Stimulated activated CD4-positive, alpha-beta T cell treated with anti-CD3 and anti-CD28 coated beads, Interleukin-1b, Interleukin-23, amount 100 ng/mL, for 24 hours (primary cell): ENCODE measurements at places on chromosomes 1 and 21.

DNA sequence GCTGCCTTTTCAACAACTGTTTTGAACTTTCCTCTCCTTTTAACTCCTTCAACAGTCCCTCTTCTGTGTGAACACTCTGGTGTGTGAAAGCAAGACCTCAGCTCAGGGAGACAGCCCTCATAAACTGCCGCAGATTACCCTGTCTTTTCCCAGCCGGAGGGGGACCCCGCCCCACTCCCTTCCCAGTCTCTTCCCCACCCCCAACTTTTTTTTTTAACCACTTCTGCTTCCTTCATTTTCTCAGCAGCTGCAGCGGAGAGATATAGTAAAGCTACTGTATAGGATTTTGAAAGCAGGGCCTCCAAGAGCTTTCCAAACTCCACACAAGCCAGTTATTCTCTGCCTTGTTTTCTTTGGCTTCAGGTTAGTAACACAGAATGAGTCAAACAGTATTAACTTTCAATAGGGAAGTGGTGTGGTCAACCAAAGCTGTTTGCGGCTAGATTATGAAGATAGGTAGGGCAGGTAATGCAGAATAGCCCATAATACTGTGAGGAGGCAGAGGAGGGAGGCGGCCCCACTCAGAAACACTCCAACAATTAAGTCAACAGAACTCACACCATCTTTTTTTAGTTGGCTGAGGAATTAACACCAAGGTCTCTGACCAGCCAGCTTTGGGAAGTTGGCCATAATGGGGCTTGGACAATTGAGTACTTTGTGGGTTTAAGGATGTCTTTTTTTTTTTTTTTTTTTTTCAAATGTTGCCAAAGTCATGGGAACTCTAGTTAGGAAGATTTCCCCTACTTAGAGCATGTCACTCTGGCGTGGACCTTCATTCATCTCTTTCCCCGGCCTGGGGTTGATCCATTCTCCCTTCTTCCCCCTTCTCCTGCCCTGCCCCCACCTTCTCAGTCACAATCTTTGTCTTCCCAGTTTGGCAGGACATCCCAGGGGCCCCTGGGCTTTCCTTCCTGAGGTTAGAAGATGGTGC, 177.0 kb downstream of the CLIC6 start:
- no peak for DNase-seq

GRCh38 chr1:22428672-22429071, 23.0 kb upstream of the ZBTB40 start:
- no peak for DNase-seq

GRCh38 chr1:192844360-192844759, 35.5 kb downstream of the RGS2 start:
- no peak for DNase-seq

DNA sequence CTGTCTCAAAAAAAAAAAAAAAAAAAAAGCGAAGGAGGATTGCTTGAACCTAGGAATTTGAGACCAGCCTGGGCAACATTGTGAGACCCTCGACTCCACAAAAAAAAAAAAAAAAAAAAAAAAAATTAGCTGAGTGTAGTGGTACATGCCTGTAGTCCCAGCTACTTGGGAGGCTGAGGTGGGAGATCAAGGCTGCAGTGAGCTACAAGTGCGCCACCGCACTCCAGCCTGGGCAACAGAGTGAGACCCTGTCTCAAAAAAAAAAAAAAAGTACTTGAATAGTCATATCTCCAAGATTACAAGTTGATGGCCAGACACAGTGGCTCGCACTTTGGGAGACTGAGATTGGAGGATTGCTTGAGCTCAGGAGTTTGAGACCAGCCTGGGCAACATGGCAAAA, 27.4 kb downstream of the ENO1 start:
- no peak for DNase-seq

- DNase-seq, result no peak
These were observed 387.8 kb downstream of the KCNH1 start for GRCh38 chr1:210746024-210746731.

GRCh38 chr1:230315099-230315498, 111.0 kb downstream of the PGBD5 start:
- no peak for DNase-seq

GRCh38 chr1:18261891-18262290, 154.3 kb downstream of the IGSF21 start:
- no peak for DNase-seq

DNA sequence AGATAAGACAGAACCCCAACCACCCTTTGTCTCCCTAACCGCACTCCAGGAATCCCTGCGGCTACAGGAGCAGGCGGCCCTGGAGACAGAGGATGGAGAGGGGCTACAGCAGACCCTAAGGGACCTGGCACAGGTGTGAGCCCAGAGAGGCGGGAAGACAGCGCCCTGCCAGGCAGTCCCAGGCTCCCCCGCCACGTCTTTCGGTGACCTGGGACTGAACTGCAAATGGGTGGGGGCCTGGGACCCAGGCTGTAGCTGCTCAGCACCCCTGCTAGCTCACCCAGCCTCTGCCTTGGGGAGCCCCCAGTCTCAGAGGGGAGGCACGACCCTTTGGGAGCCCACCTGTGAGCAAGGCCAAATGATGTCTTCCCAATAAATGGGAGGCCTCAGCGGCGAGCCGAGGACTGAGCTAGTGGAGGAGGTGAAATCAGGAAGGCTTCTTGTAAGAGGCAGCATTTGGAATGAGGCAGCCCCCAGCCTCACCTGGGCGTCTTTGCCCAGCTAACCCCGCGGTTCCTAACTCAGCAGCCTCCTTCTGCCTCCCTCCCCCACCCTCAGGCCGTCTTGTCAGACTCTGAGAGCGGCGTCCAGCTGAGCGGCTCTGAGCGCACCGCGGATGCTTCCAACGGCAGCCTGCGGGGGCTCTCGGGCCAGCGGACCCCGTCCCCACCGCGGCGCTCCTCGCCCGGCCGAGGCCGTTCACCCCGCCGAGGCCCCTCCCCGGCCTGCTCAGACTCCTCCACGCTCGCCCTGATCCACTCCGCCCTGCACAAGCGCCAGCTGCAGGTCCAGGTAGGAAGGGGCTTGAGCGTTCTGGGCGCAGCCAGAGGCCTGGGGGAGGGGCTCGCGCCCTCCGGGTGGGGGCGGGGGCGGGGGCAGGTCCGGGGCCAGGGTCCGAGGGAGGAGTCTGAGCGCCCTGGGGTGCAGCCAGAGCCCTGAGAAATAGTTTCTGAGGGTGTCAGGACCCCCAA, 16.9 kb downstream of the CROCC start:
- DNase-seq, result no peak

- DNase-seq, result no peak
These were observed 4.3 kb downstream of the GAS5 start for GRCh38 chr1:173863224-173864161.

DNA sequence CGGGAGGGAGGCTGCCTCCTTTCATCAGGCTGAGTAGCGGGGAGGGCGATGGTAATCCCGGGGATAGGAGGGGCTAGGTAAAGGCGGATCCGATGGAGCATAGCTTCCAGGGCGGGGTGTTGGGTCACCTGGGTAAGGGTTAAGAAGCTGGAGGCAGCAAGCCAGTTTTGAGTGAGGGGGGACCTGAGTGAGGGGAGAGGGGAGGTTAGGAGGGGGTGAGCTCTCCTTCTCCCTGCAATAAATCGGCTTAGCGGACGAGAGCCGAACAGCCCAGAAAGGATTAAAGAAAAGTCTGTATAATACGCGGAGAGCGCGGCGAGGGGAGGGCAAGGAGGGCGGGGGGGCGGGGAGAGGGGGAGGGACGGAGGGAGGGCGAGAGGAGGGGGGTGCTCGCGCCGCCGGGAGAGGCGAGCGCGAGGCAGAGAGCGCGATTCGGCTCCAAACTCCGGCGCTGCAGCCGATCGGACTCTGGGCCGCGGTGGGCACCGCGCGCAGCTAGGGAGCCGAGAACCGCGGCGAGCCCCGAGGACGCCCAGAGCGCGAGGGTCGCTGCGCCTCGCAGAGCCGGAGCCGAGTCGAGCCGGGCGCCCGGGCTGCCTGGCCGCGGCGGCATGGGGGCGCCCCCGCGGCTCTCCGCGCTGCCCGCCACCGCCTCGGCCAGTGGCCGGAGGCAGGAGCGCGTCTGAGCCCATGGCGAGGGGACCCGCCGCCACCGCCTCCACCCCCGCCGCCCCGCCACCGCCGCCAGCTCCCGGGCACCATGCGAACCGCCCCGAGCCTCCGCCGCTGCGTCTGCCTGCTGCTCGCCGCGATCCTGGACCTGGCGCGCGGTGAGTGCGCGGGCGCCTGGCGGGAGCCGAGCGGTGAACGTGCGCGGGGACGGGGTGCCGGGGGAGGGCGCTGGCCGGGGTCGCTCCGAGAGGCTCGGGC, at the start of gene IGSF21:
Gene IGSF21 (plus strand): TSS at position 430 of the 930 bp plus-strand sequence. CDS start 331 bp downstream, at position 761.
- no peak for DNase-seq
